ENCODE measurements at places on chromosomes 4 and X.

DNA sequence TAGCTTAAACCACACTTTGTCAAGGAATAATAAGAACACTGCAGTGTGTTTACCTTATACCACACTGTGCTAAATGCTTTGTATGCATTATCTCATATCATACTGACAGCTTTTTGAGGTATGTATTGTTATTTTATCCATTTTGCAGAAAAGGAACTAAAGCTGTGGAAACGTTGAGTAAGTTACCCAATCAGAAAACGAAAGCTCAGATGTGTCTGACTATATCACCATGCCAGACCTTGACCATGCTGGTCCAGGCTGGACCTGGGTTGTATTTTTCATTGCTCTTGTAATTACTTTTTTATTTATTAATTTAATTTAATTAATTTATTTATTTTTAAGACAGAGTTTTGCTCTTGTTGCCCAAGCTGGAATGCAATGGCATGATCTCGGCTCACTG lies 2.1 kb downstream of the HSD17B11 start:
- no peak for DNase-seq

DNA sequence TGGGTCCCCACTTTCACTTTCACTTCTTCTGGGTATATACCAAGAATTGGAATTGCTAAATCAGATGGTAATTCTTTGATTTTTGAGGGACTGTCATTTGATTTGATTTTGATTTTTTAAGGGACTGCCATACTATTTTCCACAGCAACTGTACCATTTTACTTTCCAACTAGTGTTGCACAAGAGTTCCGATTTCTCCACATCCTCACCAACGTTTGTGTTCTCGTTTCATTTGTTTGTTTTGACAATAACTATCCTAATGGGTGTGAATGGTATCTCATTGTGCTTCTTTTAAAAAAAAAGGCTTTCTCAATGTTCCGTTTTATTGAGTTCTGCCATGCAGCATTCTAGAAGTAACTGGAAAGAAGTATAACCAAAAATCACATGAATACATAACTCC lies 62.6 kb downstream of the C4orf46 start:
- DNase-seq, result no peak

DNA sequence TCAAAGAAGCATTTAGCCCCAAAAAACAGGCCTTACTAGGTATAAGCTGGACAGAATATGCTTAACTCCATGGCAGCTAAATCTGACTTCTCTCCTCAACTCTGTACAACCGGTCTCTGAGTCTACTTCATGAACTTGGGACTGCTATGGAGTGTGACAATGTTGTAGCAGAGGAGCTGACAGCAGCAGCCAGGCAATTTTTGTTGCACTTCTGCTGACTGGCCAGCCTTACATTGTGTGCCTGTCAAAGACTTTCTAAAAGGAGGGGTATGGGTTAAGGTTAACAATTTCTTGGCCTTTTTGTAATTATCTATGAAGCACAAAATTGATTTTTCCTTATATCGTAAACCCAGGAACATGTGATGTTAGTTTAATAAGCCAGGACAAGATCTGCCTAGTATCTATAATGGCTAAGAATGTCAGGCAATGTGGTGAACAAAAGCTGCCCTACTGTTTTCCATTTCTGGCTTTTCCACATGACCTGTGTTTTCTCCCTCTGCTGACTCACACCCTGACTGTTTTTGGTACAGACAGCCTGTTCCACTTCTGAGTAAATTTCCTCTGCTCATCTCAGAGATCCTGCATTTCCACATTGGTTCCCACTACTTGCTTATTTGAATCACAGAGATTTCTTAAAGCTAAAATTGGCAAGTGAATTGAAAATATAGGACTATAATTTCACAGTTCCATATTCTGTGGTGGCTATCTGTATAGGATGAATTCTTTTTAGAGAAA lies 9.3 kb downstream of the NOX1 start:
- DNase-seq, result peak; percentile 45

DNA sequence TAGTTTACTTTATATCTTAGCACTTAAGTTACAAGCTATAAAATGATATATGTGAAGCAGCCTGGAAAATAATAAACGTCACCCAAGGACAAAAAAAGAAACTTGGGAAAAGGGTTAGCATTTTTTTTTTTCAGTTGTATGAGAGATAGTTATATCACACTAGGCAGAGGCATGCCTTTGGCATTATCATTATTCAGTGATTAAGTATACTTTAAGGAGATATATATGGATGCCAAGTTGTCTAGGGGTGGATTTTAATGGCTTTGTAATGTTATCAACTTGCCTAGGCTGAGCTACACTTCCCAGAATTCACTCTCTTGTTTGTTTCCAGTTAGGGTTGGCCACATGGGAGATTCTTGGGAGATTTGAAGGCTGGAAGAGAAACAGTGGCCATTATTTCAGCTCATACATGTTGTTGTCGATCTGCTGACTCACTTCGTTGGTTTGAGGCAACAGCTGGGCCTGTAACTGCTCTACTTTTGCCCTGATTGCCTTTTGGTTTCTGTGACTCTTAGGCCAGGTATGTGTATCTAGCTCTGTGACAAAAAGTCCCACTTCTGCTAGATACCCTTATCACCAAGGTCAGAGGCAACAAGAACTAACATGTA lies 11.5 kb upstream of the SRPX start:
- DNase-seq, result no peak

DNA sequence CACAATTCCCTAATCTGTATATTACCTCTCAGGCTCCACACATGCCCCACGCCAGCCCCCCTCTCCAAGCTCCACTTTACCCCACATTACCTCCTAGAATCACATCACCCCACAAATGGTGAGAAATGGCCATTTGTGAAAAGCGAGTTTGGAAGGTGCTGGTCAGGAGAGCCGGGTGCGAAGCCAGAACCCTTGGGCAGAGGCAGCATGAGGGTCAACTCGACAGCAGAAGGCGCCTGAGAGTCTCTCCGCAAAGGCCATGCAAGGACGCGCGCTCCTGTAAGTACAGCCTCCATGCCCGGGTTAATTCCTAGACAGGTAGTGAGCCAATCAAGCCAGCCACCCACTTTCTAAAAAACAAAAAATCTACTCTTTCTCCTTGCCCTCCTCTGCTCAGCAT lies 42.4 kb downstream of the RHOXF2 start:
- no peak for DNase-seq

- no peak for DNase-seq
Observed at GRCh38 chrX:134482371-134482770, 22.4 kb downstream of the HPRT1 start.

DNA sequence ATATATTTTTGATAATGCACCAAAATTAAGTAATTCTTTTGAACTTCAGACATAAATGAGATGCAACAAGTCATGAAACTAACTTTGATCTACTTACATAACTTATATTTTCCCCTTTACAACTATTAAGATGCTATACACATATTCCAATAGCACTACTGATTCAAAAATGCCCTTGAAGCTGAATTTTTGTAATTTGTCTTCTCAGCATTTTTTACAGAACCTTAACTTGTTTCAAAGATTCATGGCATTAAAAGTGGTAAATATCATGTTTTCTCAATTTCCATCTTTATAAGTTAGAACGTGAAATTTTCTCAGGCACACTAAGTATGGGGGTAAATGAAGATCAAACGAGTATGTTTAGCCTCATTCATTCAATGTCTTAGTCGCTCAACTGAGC lies 460.0 kb upstream of the FAM241A start:
- DNase-seq, result no peak

- DNase-seq, result no peak
Observed at GRCh38 chr4:33626221-33626620, 2618.1 kb downstream of the ARAP2 start.

DNA sequence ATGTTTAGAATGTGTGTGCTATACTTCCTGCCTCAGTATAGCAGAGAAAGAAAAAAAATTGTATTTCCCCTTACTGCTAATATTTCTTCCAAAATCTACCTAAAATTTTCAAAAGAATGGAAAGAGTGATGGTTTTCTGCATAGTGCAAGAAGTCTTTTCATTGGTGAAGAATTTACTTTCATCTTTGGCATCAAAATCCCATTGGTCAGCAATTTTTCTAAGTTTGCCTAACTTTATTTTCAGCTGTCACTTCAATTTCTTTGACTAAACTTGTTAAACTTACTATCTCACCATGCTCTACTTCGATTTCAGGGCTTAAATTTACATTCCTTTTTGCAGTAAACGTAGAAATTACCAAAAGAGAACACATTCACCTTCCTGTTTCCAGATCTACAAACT lies 44.5 kb upstream of the MAGEB2 start:
- no peak for DNase-seq
